Omental fat pad (tissue), 4 donors: ENCODE measurements at places on chromosomes 7 and 10. TPM values are rescaled to one million over a fixed set of nuclear protein-coding genes. Genes with fewer than 3 reads are reported as not detected.

The CRTAC1 gene
- 1.1 TPM for total RNA-seq

The STEAP1 gene
- total RNA-seq: 58.7 TPM

GRCh38 chr10:124646483-124647352 is 97.5 kb downstream of the FAM53B start:
- DNase-seq: peak; percentile 97

- no peak for DNase-seq
These were observed 204.0 kb upstream of the PTN start for GRCh38 chr7:137547485-137547884.

- DNase-seq: no peak
These were observed 7.0 kb downstream of the NFKB2 start for GRCh38 chr10:102402512-102402896.
